ENCODE measurements at places on chromosomes 3 and 15.

DNA sequence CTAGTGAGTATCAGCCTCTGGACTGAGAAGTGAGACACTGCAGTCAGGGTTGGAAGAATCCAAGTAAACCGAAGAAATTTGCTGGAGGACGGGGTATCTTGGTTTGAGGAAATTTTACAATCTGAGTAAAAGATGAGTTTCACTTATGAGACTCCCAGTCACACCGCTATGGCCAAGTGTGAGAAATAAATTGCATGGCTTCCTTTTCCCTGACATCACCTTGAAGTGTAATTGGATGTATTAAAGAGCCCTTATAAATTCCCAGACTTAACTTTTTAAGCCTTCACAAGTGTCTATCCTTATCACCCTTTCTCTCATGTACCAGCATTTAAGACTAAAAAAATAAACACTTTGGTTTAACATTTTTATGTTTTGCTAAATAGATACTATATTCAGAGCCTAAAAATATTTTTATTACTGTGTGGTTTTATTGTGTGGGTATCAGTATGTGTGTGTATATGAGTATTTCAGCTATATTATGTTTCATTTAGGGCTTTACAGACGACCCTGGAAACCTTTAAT, 23.8 kb downstream of the USP3 start:
- DNase-seq = no peak

- no peak for DNase-seq
These were observed 2.3 kb upstream of the SYNM start for GRCh38 chr15:99102332-99103235.

- no peak for DNase-seq
These were observed 140.6 kb upstream of the TBC1D5 start for GRCh38 chr3:17882981-17883380.

- no peak for DNase-seq
These were observed 32.1 kb downstream of the ZDHHC23 start for GRCh38 chr3:113979916-113980315.

DNA sequence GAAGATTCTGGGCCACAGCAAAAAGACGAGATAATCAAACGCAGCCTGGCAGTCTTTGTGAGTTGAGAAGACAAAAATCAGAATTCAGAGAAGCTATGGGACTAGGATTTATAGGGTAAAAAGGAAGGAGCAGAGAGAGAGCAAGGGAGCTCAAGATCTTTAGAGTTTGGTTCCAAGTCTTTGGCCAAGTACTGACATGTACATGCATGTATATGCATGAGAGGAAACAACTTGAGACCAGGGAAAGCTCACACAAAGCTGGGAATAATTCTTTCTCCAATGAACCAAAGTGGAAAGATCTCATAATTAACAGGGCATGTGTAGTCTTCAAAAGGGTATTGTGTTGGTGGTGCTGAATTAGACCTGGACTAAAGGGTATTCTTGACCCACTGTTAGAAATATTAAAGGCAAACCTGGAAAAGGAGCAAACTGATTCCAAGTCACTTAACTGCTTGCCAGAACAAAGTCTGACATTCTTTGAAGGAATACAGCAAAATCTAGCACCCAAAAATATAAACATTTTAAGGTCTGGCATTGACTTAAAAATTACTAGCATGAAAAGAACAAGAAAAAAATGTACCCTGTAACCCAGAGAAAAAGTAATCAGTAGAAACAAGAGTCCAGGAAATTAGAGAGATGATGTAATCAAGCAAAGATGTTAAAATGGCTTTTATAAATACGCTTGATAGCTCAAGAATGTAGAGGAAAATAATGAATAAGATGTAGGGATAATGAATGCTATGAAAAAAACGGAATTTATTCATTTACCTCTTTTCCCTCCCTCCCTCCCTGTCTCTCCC, 226.0 kb upstream of the CGNL1 start:
- DNase-seq = no peak

DNA sequence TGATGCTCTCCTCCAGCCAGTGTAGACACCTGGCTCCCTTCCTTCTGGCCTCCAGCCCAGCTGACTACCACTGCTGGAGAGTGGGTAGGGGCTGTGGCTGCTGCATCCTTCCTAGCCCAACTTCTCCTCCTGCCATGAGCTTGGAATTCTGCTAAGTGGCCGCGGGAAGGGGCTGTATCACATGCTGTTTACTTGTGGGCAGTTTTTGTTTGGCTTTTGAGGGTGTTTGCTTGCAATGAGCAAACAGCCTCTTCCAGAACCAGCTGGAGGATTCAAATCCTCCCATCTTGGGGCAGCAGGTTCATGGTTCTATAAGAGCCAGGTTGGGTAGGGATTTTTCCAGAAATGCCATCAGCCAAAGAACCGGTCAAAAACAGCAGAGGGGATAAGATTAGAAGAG, 9.0 kb downstream of the GASK1A start:
- no peak for DNase-seq

DNA sequence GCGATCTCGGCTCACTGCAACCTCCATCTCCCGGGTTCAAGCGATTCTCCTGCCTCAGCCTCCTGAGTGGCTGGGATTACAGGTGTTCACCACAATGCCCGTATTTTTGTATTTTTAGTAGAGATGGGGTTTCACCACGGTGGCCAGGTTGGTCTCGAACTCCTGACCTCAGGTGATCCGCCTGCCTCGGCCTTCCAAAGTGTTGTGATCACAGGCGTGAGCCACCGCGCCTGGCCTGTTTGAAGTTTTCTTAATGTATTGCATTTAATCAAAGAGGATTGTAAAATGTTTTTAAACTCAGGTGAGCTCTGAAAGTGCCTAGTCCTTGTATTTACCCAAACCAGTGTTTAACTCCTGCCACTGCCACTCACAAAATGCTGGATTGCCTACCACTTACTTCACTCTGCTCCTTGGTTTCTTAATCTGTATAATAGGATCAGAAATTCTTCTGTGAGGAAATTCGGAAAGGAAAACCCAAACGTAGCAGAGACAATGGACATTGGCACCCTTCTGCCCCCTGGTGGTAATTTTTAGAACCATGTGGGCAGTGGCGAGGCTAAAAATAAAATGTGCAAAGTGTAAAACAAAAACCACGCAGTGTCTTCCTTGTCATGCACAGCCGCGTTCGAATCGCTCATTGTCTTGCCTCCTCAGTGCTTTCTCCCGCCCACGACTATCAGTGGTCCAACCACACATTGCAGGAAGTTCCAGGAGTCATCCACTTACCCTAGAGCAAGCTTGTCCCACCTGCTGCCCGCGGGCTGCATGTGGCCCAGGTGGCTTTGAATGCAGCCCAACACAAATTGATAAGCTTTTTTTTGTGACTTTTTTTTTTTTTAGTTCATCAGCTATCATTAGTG, 27.3 kb downstream of the CEP19 start:
- DNase-seq = no peak

GRCh38 chr3:72720566-72720965, 127.7 kb downstream of the SHQ1 start:
- DNase-seq = no peak
